Inflammatory macrophage treated with lipopolysaccharide for 4 hours (primary cell): ENCODE measurements at places on chromosomes 11 and 22.
A peak's percentile ranks its signal among the peaks of the same experiment; 100 is the strongest.

DNA sequence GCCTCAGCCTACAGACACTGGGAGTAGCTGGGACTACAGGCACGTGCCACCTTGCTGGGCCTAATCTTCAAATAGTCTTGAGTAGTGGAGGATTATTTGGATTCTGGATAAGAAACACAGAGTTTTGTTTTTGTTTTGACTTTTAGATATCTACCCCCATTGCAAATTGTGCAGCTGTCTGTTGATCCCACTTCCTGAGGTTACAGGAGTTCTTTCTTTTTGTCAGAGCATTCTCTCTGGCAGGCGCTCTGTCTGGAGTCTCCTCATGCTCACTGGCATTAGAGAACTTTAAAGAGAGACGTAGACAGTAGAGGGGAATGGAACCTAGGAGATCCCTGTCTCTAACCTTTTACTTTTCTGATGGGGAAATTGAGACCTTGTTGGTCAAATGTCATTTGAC, 7.8 kb upstream of the ADAMTS8 start:
- no peak for DNase-seq

- DNase-seq = peak; percentile 34
Observed at GRCh38 chr11:129881570-129882170, 13.7 kb downstream of the NFRKB start.

- DNase-seq = no peak
Observed at GRCh38 chr11:124896821-124897391, 759 bp downstream of the ROBO4 start.

DNA sequence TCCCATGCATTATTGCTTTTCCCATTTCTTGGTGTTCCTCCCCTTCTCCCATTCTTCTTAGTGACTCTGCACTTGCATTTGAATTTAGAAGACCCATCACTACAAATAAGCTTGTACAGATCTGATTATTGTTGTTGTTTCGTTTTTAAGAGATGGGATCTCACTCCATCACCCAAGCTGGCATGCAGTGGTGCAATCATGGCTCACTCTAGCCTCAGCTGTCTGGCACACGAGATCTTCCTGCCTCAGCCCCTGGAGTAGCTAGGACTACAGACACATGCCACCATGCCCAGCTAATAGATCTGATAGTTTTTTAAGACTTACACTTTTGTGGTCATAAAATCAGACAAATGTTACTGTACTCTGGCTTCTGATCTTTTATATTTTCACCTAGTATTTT, 252.1 kb downstream of the DDX10 start:
- DNase-seq = no peak

DNA sequence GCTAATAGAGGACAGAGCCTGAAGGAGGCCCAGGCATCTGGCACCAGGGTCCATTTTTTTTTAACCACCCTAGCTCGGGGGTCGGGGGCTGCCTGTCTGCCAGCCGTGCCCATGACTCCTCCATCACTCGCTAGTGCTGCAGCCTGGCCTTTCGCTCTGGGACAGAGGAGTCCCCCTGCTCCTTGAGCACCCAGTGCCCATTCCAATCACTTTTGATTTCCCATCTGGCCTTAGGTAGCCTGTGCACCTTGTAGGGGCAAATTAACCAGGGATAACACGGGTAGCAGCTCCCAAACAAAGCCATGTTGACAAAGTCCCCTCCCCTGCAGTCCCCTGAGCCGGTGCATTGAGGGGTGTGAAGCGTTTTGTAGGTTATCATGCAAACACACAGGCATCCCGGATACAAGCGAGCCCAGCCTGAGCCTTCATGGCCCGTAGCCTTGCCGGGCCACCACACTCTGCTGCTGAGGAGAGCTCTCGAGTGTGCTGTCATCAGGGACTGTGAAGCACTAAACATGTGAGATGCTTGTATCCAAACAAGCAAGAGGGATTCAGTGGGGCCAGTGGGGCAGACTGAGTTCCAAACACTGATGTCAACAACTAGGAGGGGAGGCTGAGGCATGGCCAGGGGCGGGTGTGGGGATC, 208.7 kb downstream of the DSCAML1 start:
- DNase-seq = no peak

DNA sequence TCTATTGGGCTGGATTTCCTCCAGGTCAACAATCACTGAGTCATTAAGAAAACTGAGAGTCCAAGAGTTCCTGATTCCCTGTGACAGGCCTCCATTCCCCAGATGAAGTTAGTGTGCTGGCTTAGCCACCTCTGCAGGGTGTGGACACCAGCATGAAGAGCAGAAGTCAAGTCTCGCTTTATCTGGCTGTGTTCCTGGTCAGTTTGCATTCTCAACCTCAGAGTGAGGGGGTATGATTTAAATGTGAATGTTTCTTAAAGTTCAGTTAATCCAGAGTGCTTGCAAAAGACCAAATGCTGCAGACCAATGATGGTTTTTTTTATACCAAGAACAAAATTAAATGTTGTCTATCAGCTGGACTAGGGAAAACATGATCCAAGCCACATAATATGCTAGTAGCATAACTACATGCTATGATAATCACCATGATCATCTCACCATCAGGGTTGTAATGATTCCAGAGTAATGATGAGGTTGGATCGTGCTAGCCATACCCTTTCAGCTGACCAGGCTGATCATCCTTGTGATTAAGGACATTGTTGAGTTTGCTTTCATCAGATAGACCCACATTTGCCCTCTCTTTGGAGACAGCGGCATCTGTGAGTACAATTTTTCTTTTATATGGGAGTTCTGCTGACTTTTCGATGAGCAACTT, 145.8 kb upstream of the ARHGAP20 start:
- no peak for DNase-seq

DNA sequence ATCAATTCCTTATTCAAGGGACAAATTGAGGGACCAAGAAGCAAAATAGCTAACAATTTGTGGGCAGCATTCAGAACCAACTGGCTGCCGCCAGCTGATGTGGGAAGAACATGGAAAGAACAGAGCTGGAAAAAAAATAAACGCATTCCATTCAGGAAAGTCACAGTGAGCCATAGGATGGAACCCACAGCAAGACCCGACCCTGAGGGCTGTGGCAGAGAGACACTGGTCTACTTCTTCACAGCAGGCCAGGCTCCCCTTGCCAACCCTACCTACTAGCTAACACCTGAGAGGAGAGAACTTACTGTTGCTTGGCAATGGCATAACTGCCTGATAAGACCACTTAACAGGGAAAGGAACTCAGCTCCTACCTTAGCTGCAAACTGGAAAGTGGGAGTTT, 123.5 kb upstream of the APOA1 start:
- DNase-seq = no peak

DNA sequence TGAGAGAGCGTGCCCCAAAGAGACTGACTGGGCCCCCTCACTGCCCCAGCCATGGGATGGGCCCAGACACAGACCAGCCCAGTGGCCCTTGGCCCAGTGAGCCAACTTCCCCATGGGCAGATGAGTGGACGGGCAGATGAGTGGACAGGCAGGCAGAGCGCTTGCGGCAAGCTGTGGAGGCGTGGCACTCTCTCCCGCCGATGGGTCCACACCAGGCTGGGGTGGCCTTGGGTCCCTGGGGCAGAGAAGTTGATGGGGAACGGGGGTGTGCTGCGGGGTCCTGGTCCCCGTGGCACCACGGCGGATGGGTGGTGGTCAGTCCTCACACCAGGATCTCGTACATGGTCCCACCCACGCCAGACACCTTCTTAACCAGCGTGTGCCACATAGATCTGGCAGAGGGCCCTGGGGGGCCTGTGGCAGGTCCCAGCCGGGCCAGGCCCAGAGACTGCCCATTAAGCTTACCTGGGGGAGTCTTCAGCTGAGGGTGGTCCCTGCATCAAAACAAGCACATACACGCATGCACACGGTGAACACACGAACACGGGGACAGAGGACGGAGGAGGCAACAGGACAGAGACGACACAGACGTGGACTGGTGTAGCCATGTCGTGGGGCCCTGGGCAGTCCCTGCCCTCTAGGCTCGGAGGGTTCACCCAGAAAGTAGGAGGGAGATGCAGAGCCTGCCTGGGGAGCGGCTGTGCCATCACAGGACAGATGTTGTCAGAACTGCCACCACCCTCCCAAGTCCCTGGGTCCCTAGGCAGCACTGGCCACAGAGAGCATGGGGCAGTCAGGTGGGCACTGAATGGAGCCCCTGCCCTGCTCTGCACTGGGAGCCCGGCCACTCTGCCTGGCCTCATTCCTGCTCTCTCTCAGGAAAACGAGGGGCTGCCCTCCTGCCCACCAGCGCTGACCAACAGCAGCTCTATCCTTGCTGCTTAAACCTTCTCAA, 182.2 kb downstream of the IGLL1 start:
- no peak for DNase-seq

- peak; percentile 93 for DNase-seq
Observed at GRCh38 chr11:93784145-93784934, at the start of gene MED17. Gene MED17 (plus strand): TSS chr11:93784282. CDS start chr11:93784514, 232 bp downstream.

GRCh38 chr11:76250520-76251225, 44.4 kb upstream of the WNT11 start:
- DNase-seq = peak; percentile 10

- DNase-seq = peak; percentile 14
Observed at GRCh38 chr11:61071208-61071681, 31.0 kb upstream of the CD5 start.

- DNase-seq = peak; percentile 86
Observed at GRCh38 chr11:16795146-16795545, 56.7 kb downstream of the C11orf58 start.

DNA sequence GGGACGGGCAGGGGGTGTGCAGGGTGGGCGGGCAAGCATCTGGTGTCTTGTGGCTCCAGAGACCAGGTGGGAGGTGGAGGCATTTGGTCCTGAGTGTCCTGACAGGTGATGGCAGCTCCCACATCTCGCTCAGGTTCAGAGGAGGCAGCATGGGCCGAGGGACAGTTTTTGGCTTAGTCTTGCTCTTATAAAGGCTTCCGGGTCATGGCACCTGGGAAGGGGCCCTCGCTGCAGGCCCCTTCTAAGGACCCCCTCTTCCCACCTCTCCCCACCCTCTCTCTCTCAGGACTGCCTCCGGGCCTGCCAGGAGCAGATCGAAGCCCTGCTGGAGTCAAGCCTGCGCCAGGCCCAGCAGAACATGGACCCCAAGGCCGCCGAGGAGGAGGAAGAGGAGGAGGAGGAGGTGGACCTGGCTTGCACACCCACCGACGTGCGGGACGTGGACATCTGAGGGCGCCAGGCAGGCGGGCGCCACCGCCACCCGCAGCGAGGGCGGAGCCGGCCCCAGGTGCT, 9.9 kb downstream of the CCND1 start:
- DNase-seq = no peak

- DNase-seq = no peak
Observed at GRCh38 chr22:19675428-19675827, 38.9 kb upstream of the SEPTIN5 start.

GRCh38 chr22:40890881-40891280, 29.0 kb upstream of the DNAJB7 start:
- DNase-seq = no peak

DNA sequence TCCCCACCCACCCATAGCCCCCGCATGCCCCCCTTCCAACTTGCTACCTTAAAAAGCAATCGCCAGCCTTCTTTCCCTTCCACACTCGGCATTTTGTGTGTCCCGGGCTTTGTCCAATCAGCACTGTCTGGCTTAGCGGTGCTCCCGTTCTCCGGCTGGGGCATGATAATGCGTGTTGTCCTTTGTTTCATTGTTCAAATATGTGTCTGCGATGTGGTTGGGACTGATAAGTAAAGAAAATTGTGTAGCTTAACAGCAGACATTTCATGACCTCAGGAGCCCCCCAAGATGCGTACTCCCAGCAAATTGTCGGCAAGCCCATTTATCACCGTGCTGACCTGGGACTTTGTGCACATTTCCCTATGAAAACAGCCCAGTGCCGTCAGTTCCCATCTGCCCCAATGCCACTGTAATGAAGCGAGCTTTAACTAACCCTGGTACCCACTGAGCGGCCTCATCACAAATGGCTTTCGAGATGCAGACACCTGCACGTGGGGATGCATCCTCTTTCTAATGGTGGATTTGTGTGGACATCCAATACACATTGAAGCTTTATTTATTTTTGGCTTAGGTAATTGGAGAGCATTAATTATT, 167.0 kb upstream of the E2F8 start:
- DNase-seq = no peak

- no peak for DNase-seq
Observed at GRCh38 chr11:112658431-112658878, 302.8 kb upstream of the NCAM1 start.

GRCh38 chr11:123616505-123617198, 37.8 kb downstream of the SCN3B start:
- DNase-seq = peak; percentile 8

- DNase-seq = no peak
Observed at GRCh38 chr22:36204001-36204631, 2.5 kb upstream of the APOL4 start.

- DNase-seq = no peak
Observed at GRCh38 chr11:103637831-103638230, 398.6 kb upstream of the DDI1 start.

GRCh38 chr11:31214372-31214771, 155.2 kb downstream of the DCDC1 start:
- no peak for DNase-seq

DNA sequence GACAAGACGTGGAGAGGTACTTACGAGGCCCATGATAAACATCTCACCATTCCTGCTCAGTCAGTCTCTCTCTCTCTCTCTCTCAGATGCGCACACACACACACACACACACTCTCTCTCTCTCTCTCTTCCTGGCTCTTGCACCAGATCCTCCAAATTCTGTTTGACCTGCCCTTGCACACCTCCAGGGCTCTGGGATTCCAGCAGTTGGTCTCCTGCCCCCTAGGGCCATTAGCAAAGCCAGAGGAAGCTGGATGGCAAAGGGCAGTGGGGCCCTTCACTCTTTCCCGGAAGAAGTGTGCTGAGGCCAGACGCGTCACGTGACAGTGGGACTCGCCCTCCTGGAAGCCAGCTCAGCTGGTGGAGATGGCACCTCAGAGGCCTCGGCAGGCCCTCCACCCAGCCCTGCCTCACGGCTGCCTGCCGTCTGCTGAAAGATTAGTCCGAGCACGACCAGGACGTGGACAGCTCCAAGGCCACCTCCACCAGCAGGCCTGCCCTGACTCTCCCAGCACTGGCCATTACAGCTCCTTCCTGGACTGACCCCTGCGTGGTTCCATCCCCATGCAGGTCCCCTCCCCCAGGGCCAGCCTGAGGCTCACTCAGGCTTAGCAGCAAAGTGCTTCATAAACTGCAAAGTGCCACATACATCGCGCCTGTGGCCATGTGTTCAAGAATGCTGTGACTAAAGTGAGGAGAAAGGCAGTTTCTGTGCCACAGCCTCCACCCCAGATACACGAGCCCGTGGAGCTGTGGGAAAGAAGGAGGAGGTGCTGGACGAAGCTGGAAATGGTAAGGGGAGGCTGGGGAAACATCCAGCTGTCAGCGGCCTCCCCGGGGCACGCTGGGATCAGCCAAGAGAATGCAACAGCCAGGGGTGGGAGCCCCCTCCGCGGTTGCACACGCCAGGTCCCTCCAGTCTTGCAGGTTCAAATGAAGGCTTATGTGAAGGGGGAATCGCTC, 3.7 kb downstream of the PDGFB start:
- peak; percentile 52 for DNase-seq

GRCh38 chr11:126350836-126351235, 4.7 kb upstream of the ST3GAL4 start:
- no peak for DNase-seq
